ENCODE measurements at places on chromosomes 16 and 17.

- peak; percentile 49 for DNase-seq
Measured at GRCh38 chr16:22023505-22023904, 15.6 kb downstream of the MOSMO start.

- no peak for DNase-seq
Measured at GRCh38 chr16:86375364-86375763, 135.0 kb upstream of the FOXF1 start.

DNA sequence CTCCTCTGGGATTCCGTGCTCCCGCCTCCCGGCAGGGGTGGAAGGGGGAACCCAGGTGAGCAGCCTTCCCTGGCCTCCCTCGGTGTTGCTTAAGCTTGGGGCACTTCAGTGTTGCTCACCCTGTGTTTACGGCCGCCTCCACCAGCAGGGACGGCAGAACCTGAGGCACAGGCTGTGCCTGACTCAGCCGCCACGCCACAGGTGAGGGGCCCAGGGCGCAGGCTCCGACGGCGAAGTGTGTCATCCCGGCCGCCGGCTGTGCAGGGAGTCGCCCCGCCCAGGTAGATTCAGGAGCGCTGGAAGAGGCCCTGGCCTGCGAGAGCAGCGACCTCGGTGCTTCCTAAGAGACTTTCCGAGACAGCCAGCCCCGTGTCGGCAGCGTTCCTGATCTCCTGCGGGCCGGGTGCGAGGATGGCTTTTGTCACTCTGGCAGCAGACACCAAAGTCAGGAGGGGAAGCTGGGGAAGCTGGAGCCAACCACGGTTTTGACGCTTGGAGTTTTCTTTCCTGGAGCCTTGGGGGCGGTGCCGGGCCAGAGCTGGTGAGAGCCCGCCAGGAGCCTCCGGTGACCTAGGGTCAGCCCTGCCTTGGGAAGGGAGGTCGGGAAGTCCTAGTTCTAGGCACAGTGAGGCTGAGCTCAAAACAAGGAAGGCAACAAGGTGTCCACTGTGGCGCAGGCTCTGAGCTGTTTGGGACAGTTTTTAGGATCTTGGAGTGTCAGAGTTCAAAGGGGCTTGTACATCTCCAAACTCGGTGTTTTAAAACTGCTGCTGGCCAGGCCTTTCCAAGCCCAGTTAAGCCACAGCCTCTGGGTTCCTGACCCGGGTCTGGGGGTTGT lies 2.1 kb downstream of the GSE1 start:
- no peak for DNase-seq

GRCh38 chr16:19691161-19691711 lies 26.8 kb downstream of the KNOP1 start:
- no peak for DNase-seq

All from GM10248 (cell line).